Activated naive CD4-positive, alpha-beta T cell treated with anti-CD3 and anti-CD28 coated beads, Interleukin-2, amount 10 ng/mL, durations not matched to agents 7 days and 5 days (primary cell): ENCODE measurements at places on chromosomes 4 and X.
A peak's percentile ranks its signal among the peaks of the same experiment; 100 is the strongest.

GRCh38 chrX:44253575-44253942, 89.9 kb downstream of the EFHC2 start:
- peak overlapping the region; percentile 90 for H3K27ac ChIP-seq
- peaks cover 54% of the 10 kb centered on the region for H3K36me3 ChIP-seq
- no peaks in the 10 kb centered on the region for H3K27me3 ChIP-seq
- H3K4me1 ChIP-seq, result peaks cover 35% of the 10 kb centered on the region
- no peak for DNase-seq
- peak overlapping the region; percentile 15 for H3K4me3 ChIP-seq

DNA sequence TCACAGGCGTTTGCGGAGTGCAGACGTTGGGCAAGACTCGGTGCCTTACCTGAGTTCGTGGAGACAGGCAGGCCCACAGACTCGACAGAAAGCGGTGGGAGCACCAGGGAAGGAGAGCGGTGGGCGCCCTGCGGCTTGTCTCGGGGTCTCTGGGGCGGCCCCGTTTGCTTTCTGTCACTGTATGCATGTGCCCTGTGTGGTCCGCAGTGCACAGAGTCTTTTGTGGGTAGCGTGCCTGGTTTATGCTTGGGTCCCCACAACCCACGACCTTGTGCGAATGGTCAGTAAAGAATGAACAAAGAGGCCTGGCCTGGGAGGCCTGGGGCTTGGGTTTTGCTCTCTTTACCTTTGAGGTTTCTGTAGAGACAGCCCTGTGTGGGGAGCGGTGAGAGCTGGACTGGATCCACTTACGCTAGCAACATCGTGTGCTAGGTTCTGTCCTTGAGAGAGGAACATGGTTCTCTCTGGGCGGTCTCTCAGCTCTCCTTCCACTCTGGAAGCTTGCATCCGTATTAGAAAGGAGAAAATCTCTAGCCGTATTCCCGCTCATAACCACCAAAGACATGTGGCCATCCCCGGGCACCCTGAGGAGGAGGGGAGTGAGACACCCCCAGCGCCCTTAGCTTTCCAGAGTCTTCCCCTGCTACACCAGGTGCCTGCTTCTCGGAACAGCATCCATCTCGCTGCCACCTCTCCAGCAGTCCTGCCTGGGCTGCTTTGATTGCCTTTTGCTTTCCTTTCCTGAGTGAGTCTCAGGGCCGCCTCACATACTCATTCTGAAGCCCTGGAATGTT, 1.2 kb downstream of the TADA2B start:
- H3K27me3 ChIP-seq, result peaks cover 20% of the 10 kb centered on the region
- H3K36me3 ChIP-seq, result peaks cover 22% of the 10 kb centered on the region
- DNase-seq, result no peak
- peak overlapping the region; percentile 93 for H3K4me3 ChIP-seq

GRCh38 chrX:153969904-153970356, 1.7 kb downstream of the HCFC1 start:
- peaks cover 29% of the 10 kb centered on the region for H3K36me3 ChIP-seq
- no peaks in the 10 kb centered on the region for H3K27me3 ChIP-seq
- peak overlapping the region; percentile 100 for H3K27ac ChIP-seq
- H3K4me1 ChIP-seq, result peaks cover 47% of the 10 kb centered on the region

- DNase-seq, result no peak
- H3K27ac ChIP-seq, result no peak overlapping the region
- H3K27me3 ChIP-seq, result no peaks in the 10 kb centered on the region
Measured at GRCh38 chr4:73185903-73186302, 72.7 kb downstream of the ANKRD17 start.

- no peak for DNase-seq
- H3K36me3 ChIP-seq, result peaks cover 46% of the 10 kb centered on the region
- H3K27me3 ChIP-seq, result no peaks in the 10 kb centered on the region
- no peak overlapping the region for H3K4me3 ChIP-seq
- H3K4me1 ChIP-seq, result peaks cover 1% of the 10 kb centered on the region
Measured at GRCh38 chrX:53704294-53704693, 17.8 kb upstream of the HUWE1 start.

DNA sequence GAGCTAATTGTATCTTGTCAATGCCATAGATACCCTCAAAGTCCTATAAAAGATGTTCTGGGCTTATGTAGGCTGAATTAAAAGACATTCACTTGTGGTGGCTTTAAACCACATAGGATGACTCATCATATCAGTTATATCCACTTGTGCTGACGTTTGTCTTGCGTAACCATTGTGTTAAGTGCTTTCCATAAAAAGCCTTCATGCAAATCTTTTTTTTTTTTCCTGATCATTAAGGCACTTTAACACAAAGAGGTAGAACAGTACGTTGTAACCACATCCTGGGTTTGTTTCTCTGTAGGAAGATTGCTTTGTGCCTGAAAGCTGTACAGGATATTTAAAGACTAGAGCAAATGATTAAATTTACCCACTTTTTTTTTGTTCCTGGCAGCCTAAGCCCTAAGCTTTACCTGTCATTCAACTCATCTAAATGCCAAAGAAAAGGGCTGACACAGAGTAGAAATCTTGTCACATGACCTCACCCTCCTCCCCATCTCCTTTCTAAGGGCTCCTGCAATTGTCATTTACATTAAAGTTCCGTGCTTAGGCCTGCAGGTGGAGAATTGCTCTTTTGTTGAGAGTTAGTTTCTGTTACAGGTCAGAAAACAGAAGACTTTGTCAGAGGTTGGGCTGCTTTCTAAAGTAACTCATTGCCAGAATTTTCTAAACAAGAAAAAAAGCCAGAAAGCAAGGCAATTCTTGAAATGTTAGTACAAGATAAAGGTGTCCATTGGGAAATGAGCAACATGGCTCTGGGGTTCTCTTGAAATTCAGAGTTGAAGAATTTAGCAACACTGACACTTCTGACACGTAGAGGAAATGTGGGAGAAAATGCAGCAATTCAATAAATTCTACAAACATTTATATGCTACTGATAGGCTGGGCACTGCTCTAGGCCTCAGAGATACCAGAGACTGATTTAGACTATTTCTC, 555.6 kb downstream of the PPARGC1A start:
- H3K4me1 ChIP-seq, result peaks cover 32% of the 10 kb centered on the region
- H3K27ac ChIP-seq, result peak overlapping the region; percentile 95
- no peaks in the 10 kb centered on the region for H3K27me3 ChIP-seq
- no peaks in the 10 kb centered on the region for H3K36me3 ChIP-seq
- DNase-seq, result peak; percentile 54

DNA sequence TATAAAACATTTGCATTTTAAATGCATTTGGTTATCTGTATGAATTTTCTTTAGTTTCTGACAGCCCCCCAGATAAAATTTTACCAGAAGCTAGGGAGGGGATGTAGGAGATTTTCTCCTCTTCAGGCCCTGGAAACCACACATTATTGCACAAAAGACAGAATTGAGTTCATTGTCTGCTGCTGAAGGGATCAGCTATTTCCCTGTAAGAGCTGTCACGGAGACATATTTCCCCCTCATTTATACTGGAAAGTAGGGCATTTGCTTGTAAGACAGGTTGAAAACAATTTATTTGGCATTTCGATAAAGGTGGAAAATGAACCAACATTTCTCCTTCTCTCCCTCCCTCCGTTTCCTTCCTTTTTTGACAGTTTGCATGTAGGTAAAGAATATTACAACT, 241.3 kb upstream of the LCORL start:
- H3K27me3 ChIP-seq, result no peaks in the 10 kb centered on the region
- H3K36me3 ChIP-seq, result no peaks in the 10 kb centered on the region
- no peak overlapping the region for H3K27ac ChIP-seq
- no peak overlapping the region for H3K4me3 ChIP-seq
- no peak for DNase-seq
- no peaks in the 10 kb centered on the region for H3K4me1 ChIP-seq

- H3K27me3 ChIP-seq, result no peaks in the 10 kb centered on the region
- peaks cover 5% of the 10 kb centered on the region for H3K36me3 ChIP-seq
- no peak overlapping the region for H3K27ac ChIP-seq
- H3K4me1 ChIP-seq, result no peaks in the 10 kb centered on the region
- H3K4me3 ChIP-seq, result no peak overlapping the region
Measured at GRCh38 chrX:134764202-134764785, 106.0 kb upstream of the PLAC1 start.

GRCh38 chr4:30953799-30954198, 233.6 kb downstream of the PCDH7 start:
- H3K27ac ChIP-seq, result no peak overlapping the region
- no peaks in the 10 kb centered on the region for H3K36me3 ChIP-seq
- no peak for DNase-seq
- H3K27me3 ChIP-seq, result no peaks in the 10 kb centered on the region
- no peak overlapping the region for H3K4me3 ChIP-seq

DNA sequence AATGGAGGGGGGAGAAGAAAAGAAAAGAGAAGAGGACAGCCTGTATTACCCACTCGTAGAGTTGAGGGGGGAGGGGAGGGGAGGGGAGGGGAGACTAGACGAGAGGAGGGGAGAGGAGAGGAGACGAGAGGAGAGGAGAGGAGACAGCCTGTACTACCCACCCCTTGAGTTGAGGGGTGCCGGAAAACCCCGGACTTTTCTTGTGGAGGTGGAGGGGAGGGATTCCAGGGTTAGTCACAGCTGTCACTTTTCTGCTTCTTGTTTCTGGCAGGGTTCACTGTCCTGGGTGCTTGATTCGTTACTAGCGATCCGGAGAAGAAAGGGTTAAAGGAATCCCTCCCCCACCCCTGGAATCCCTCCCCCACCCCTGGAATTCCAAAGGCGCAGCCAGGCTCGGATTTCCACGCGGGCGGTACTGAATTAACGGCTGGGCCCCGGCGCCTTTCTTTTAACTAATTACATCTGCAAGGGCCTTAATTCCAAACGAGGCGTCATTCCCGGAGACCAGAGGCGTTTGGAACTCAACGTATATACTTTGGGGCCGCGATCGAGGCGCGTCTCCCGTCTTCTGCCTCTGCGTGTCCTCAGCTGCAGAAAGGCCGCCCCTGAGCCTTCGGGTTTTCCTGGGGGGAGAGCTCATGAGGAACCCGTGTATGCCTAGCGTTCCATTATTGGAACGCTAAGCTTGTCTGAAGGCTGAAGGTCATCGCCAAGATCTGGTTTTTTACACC, 20.1 kb upstream of the CSF2RA start:
- peaks cover 42% of the 10 kb centered on the region for H3K4me1 ChIP-seq
- peaks cover 6% of the 10 kb centered on the region for H3K27me3 ChIP-seq
- peaks cover 1% of the 10 kb centered on the region for H3K36me3 ChIP-seq

DNA sequence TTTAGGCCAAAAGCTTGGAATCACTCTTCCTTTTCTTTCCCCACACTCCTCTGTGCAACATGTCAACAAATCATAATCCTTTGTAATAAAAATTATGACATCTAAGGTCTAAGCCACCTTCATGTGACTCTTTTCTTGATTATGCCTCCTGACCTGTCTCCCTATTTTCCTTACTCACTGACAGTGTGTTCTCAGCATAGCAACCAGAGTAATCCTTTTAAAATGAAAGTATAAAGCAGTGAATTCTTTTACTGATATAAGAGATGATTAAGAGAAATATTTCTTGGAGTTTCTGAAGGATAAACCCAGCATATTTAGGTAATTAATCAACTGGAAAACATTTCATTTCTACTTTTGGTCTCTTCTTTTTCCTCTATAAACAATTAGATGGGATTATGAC, 44.7 kb downstream of the USO1 start:
- H3K27ac ChIP-seq, result no peak overlapping the region
- DNase-seq, result no peak
- no peaks in the 10 kb centered on the region for H3K27me3 ChIP-seq

GRCh38 chr4:126004941-126005340, 690.2 kb downstream of the FAT4 start:
- H3K4me3 ChIP-seq, result no peak overlapping the region
- H3K36me3 ChIP-seq, result no peaks in the 10 kb centered on the region
- H3K4me1 ChIP-seq, result no peaks in the 10 kb centered on the region
- DNase-seq, result no peak

- no peak overlapping the region for H3K27ac ChIP-seq
- no peak overlapping the region for H3K4me3 ChIP-seq
- peaks cover 33% of the 10 kb centered on the region for H3K4me1 ChIP-seq
- peaks cover 6% of the 10 kb centered on the region for H3K27me3 ChIP-seq
Measured at GRCh38 chrX:39813631-39814277, 284.0 kb downstream of the BCOR start.

GRCh38 chrX:2404776-2405175, 96.0 kb downstream of the DHRSX start:
- no peak overlapping the region for H3K4me3 ChIP-seq
- H3K27ac ChIP-seq, result no peak overlapping the region
- no peak for DNase-seq
- peaks cover 29% of the 10 kb centered on the region for H3K36me3 ChIP-seq
- no peaks in the 10 kb centered on the region for H3K27me3 ChIP-seq
- no peaks in the 10 kb centered on the region for H3K4me1 ChIP-seq

- DNase-seq, result no peak
- no peaks in the 10 kb centered on the region for H3K27me3 ChIP-seq
- peaks cover 9% of the 10 kb centered on the region for H3K36me3 ChIP-seq
- no peak overlapping the region for H3K4me3 ChIP-seq
Measured at GRCh38 chrX:13094828-13095341, 50.5 kb upstream of the FAM9C start.
